T-helper 17 cell (primary cell): ENCODE measurements at places on chromosomes 5 and 9.

DNA sequence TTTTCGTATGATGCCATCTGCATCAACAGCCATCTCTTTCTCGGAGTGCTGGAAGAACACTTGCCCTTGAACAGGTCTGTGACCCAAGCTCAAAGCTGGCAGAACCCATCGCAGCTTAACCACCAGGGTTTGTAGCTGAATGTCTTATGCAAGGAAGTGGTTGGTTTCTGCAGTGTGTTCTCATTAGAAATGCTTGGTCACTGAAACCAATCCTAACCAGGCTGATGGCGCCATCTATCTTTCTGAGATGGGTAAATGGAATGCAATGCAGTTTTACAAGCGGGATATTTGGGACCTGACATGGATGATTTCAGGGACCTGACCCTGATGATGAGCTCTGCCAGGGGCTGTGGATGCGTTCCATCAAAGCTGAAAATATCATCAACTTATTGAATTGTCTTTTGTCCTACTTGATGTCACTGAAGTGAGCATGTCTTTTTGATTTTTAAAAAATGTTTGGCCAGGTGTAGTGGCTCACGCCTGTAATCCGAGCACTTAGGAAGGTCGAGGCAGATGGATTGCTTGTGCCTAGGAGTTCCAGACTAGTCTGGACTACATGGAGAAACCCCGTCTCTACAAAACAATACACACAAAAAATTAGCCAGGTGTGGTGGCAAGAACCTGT is 28.7 kb downstream of the DMRT3 start:
- DNase-seq, result no peak

- DNase-seq, result no peak
These were observed 5.0 kb upstream of the CXXC5 start for GRCh38 chr5:139642891-139643871.

- no peak for DNase-seq
These were observed 156.7 kb downstream of the HINT1 start for GRCh38 chr5:131008329-131008728.

GRCh38 chr9:125147401-125147951 is 4.1 kb upstream of the SCAI start:
- DNase-seq, result no peak

DNA sequence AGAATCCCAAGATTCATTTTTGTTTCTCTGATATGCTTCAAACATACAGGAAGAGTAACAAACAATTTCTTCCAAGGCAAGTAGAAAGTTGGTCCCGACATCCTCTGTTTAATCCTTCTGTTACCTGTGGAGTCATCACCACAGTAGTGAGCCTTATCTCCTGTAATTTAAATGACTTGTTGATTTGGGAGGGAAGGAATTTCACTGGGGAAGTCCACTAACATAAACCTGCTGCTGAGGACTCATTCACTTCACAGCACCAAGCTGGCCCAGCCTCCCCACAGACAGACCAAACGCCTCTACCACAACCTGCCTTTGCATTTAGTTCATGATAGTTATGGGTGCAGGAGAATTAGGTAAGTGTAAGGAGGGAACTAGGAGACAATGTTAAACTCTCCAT is 63.2 kb downstream of the PRKACG start:
- DNase-seq, result no peak

DNA sequence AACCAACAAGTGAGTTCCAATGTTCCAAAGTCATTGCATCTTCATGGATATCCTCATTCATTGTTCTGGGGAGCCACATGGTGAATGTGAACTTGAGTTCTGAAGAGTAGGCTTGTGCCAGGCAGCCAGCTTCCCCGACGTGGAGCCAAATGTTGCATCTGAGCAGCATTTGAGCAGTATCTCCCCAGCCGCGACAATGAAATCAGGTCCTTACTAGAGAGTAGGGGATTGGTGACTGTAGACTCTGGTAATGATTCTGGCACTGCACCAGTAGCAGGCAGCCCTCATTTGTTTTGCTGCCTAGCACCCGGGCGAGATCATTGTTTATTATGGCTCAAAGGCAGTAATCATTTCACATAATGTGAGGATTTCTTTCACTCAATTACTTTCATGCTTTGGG is 451.4 kb upstream of the C9orf72 start:
- DNase-seq, result no peak

DNA sequence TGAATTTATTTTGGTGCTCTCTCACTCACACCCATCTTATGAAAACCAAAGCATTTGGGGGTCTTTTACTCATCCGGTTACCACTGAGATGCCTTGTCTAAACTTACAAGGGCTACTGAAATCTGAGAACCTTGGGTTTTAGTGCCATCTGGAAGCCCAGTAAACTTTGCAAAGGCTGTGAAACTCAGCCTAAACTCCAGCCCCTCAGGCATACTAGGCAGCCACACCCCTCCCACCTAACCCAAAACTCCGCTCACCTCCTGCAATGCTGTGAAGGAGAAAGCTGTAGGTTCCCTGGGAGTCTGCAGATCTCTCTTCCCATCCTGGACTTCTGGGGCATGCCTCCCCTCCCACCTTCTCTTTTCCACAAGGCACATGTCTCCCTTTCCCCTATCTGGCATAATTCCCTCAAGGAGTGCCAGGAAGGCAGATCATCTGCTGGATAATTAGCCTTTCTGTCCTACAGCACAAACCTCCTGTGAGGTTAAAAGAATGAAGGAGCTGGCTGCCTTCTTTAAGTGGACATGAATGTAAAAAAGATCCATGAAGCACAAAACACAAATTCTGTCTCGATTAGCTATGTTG is 71.5 kb upstream of the ANXA1 start:
- DNase-seq, result no peak

- DNase-seq, result no peak
These were observed 13.4 kb upstream of the FBN2 start for GRCh38 chr5:128551476-128551875.

DNA sequence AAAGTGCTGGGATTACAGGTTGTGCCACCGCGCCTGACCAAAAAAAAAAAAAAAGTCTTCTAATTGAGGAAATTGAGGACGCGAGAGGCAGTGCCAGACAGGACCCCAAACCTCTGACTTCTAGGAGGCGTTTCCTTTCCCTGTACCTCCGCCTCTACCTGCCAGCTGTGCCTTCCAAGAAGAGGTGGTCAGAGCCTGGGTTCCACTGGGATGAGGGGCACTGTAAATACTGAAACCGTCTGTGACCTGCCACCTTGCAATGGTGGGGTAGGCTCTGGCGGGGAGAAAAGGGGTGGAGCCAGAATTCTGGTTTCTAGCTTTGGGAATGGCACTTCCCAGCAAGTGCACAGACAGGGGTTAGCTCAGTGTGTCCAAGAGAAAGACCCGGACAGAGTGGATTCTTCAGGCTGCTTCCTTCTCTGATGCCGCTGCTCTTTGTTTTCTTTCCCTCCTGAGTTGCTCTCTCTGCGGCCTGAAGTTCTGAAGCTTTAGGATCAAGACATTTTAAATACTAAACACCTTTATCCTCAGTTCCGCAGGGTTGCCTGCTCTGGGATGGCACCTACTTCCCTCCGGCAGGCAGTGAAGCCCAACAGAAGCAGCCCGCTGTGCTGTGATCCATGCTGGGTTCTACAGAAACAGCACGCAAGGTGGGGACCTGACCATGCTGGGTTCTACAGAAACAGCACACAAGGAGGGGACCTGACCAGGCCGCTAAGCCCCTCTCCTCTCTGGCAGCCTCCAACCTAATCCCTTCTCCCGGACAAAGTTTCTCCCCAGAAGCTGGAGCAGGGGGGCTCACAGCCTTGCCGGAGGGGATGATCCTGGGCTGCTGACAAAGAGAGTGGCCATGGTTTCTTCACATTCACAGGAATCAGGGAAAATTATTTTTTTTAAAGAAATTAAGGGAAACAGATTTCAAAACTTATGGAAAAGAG is 65.2 kb downstream of the OTULIN start:
- no peak for DNase-seq

- DNase-seq, result no peak
These were observed 597.3 kb upstream of the DAB2 start for GRCh38 chr5:40022057-40022456.

- no peak for DNase-seq
These were observed 26.0 kb downstream of the ADAMTSL1 start for GRCh38 chr9:18499980-18500379.

GRCh38 chr5:1929108-1929991 is 46.6 kb upstream of the IRX4 start:
- no peak for DNase-seq

- DNase-seq, result no peak
These were observed 57.0 kb upstream of the FCN2 start for GRCh38 chr9:134823623-134824022.

- DNase-seq, result no peak
These were observed 4.5 kb downstream of the GSN start for GRCh38 chr9:121272401-121272948.
